ENCODE measurements at places on chromosomes 5 and 9.

GRCh38 chr9:116465576-116466270 lies 221.4 kb upstream of the TRIM32 start:
- DNase-seq, result no peak

DNA sequence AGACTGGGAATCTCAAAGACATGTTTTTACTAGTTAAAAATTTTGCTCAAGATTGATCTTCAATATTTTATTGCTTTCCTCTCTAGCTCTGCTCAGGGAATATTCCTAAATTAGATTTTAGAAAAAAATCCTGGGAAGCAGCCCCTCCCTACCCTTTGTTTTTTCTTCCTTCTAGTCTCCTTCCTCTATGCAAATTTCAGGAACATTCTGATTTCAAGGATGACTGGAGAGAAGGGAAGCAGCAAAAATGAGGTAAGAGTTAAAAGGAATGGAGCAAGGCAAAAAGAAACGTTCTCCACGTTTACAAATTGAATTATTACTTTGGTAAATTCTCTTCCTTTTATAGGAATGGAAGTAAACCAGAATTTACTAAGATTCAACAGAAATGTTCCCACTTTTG lies 493.4 kb upstream of the TUSC1 start:
- no peak for DNase-seq

GRCh38 chr9:2691212-2691611 lies 26.1 kb upstream of the KCNV2 start:
- no peak for DNase-seq

GRCh38 chr9:130866474-130866965 lies 30.1 kb downstream of the QRFP start:
- no peak for DNase-seq

GRCh38 chr5:139670369-139671095 lies 22.4 kb downstream of the CXXC5 start:
- no peak for DNase-seq

DNA sequence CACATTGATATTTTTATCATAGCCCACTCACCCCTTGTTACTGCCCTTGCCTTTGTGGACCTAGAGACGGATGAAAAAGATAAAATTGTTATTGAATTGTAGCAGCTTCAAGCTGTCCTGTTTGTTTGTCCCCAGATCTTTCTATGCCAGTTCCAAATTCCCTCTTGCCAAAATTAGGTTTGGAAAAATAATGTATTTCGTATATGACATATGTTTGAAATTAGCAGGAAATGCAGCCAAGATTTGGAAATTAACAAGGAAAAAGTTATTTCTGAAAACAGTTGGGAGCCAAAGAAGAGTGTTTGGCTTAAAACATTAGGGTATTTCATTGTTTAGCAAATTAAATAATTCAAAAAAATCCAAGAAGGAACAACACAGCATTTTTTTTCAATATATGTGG lies 33.5 kb downstream of the SPATA31D1 start:
- DNase-seq, result no peak

GRCh38 chr5:145912594-145912993 lies 23.8 kb upstream of the SH3RF2 start:
- DNase-seq, result no peak

DNA sequence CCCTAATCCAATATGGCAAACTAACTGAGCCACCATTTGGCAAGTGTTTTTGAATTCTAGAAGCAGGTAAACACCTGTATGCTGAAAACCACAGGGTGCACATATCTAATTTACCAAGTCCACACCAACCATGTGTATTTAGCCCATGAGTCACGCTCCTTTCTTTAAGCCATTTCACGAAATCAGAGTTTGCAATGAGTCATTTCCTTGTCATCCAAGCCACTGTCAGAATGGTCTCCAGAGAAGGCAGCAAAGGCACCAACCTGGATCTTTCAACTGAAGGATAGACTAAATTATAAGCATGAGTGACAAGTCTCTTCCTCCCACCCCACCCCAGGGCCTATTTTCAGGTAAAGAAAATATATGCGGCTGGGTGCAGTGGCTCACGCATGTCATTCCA lies 110.0 kb downstream of the PAX5 start:
- no peak for DNase-seq

DNA sequence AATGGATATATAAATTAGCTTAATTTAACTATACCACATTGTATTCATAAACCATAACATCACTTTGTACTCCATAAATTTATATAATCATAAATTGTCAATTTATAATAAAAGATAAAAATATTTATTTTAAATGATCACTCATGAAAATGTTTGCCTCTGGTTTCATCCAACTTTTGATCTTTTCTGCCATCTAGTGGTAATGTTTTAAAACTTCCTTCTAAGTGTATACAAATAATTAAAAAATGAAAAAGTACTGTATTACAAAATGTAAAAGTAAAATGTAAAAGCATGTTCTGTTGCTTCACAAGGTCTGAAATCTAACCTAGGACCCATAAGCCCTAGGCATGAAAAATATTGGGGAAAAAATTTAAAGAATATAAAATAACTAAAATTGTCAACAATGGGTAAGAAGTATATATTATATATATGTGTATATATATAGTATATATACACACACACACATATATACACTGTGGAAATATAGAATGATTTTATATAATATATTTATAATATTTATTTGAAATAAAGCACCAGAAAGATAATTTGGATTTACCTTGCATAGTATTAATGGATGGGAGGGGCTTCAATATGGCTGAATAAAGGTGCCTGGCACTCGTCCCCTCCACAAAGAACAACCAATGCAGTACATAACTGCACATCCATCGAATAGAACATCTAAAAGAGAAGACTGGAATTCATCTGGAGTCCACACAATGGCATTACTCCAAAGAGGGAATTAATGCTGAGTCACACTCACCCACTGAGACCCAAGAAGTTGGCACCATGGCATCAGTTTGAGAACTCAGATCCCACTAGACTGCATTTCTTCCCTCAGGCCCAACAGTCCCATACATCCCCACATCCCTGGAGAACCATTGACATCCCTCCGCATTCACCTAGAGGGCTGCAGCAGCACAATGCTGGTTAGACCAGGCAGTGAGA lies 32.5 kb downstream of the ANXA1 start:
- DNase-seq, result no peak

- DNase-seq, result no peak
Measured at GRCh38 chr9:135478829-135479468, 633 bp upstream of the PPP1R26 start.

DNA sequence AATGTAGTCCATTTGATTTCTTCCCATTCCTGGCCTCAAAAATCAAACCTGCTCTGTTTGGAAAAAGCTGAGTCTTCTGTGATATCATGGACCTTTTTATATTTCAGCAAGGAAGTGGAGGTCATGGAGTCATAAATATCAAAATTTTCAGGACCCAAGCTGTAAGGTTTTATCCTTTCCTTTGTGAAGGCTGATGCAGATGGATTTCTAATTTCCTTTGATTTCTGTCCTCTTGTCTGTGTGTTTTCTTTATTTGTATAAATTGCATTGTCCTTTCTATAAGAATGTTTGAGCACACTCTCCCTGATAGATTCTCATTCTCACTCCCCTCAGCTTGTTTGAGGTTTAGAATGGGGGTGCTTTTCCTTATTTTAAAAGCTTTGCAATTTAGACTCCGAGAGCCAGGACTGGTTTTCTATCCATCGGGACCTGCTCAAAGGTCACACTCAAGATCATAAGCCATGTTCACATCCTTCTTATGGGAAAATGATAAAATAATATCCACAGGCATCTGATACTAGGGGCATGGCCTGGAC lies 127.4 kb upstream of the TMEM161B start:
- DNase-seq, result no peak

GRCh38 chr5:104361932-104362331 lies 799.3 kb upstream of the NUDT12 start:
- DNase-seq, result no peak

DNA sequence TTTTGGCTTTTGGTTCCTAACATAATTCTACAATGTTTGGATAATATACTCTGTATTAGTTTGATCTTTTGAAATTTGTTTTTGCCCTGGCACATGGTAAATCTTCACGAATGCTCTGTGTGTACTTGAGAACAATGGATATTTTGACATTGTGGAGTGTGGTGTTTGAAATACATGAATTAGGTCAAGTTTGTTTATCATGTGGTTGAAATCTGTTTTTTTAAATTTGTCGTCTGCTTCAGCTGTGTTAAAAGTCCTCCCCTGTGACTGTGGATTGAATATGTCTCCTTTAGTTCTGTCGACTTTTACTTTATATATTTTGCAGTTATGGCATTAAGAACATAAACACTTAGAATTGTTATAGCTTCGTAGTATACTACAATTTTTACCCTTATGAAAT lies 60.3 kb downstream of the DUSP1 start:
- DNase-seq, result no peak
